ENCODE measurements at places on chromosomes 5 and 9.

DNA sequence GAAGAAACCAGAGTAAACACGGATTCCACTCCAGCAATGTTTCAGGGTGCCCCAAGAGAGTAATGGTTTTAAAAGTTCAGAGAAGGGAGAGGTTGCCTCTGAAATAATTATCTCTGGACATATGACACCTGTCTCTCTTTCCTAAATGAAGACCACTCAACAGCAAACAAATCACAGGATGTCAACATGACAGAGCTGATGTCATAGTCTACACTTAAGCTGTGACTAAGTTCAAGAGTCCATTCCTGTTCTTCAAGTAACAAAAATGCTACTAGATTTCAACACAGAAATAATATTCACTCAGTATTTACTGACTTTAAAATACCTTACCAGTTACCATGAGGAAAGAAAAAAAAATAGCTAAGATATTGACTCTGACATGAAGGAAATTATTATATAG is 44.7 kb upstream of the SLC30A5 start:
- H3K27me3 ChIP-seq = no peaks in the 10 kb centered on the region
- H3K4me3 ChIP-seq = no peak overlapping the region
- no peaks in the 10 kb centered on the region for H3K36me3 ChIP-seq
- peaks cover 12% of the 10 kb centered on the region for H3K4me1 ChIP-seq
- no peak overlapping the region for H3K27ac ChIP-seq
- no peak for DNase-seq

DNA sequence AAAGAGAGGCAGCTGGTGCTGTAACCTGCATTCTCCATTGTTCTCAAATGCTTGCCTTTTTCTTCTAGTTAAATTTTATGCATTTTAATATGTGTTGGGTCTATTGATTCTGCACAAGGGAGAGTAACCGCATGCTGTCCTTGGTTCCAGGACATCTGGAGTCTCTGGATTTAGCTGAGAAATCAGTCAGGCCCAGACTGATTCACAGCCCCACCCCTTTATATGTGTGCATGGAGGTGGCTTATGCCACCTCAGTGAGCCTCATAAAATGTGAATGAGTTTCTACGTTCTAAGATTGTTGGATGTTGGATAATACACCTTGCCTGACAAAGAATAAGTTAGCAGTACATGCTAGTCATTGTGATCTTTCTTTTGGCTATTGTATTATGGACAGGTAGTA is 110.1 kb upstream of the PANK3 start:
- H3K27ac ChIP-seq = no peak overlapping the region
- H3K36me3 ChIP-seq = no peaks in the 10 kb centered on the region
- no peaks in the 10 kb centered on the region for H3K27me3 ChIP-seq
- H3K4me1 ChIP-seq = no peaks in the 10 kb centered on the region
- no peak for DNase-seq

GRCh38 chr5:8683496-8683895 is 814.5 kb downstream of the MTRR start:
- H3K27me3 ChIP-seq = no peaks in the 10 kb centered on the region
- H3K36me3 ChIP-seq = no peaks in the 10 kb centered on the region
- no peaks in the 10 kb centered on the region for H3K4me1 ChIP-seq
- no peak for DNase-seq
- no peak overlapping the region for H3K27ac ChIP-seq
- H3K4me3 ChIP-seq = no peak overlapping the region

- no peak overlapping the region for H3K4me3 ChIP-seq
- H3K27ac ChIP-seq = no peak overlapping the region
- H3K27me3 ChIP-seq = no peaks in the 10 kb centered on the region
- H3K4me1 ChIP-seq = no peaks in the 10 kb centered on the region
- H3K36me3 ChIP-seq = no peaks in the 10 kb centered on the region
These were observed 80.1 kb downstream of the EDIL3 start for GRCh38 chr5:84304599-84304998.

- H3K4me3 ChIP-seq = no peak overlapping the region
- H3K4me1 ChIP-seq = no peaks in the 10 kb centered on the region
- H3K27me3 ChIP-seq = peaks cover 7% of the 10 kb centered on the region
- H3K36me3 ChIP-seq = no peaks in the 10 kb centered on the region
- DNase-seq = no peak
- no peak overlapping the region for H3K27ac ChIP-seq
These were observed 379.0 kb downstream of the GLIS3 start for GRCh38 chr9:3920604-3921582.

- no peak overlapping the region for H3K27ac ChIP-seq
- no peaks in the 10 kb centered on the region for H3K27me3 ChIP-seq
- no peak overlapping the region for H3K4me3 ChIP-seq
- DNase-seq = no peak
These were observed 43.5 kb downstream of the SCAI start for GRCh38 chr9:125099816-125100215.

GRCh38 chr9:107942856-107943255 is 453.3 kb upstream of the KLF4 start:
- no peaks in the 10 kb centered on the region for H3K4me1 ChIP-seq
- H3K27me3 ChIP-seq = no peaks in the 10 kb centered on the region
- no peak overlapping the region for H3K27ac ChIP-seq
- no peak for DNase-seq

- H3K27ac ChIP-seq = no peak overlapping the region
- H3K27me3 ChIP-seq = peaks cover 19% of the 10 kb centered on the region
- H3K36me3 ChIP-seq = no peaks in the 10 kb centered on the region
- H3K4me3 ChIP-seq = no peak overlapping the region
These were observed 116.8 kb downstream of the MACIR start for GRCh38 chr5:103375350-103375749.

DNA sequence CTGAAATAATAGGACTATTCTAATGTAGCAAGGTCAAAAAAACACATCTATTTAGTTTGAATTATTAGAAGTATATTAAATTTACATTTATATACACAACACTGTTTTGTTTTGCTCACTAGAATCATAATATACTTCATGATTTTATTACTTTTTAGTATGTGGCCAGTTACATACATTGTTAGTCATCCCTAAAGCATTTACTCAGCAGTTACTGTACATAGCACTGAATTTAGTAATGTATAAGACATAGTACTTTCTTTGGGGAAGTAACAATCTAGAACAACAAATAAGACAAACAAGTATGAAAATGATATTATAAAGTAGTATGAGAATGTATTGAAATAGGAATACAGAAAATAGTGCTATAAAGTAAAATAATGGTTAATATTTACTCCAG is 28.2 kb downstream of the ERCC8 start:
- H3K27ac ChIP-seq = no peak overlapping the region
- H3K4me3 ChIP-seq = no peak overlapping the region
- DNase-seq = no peak
- H3K36me3 ChIP-seq = peaks cover 26% of the 10 kb centered on the region

DNA sequence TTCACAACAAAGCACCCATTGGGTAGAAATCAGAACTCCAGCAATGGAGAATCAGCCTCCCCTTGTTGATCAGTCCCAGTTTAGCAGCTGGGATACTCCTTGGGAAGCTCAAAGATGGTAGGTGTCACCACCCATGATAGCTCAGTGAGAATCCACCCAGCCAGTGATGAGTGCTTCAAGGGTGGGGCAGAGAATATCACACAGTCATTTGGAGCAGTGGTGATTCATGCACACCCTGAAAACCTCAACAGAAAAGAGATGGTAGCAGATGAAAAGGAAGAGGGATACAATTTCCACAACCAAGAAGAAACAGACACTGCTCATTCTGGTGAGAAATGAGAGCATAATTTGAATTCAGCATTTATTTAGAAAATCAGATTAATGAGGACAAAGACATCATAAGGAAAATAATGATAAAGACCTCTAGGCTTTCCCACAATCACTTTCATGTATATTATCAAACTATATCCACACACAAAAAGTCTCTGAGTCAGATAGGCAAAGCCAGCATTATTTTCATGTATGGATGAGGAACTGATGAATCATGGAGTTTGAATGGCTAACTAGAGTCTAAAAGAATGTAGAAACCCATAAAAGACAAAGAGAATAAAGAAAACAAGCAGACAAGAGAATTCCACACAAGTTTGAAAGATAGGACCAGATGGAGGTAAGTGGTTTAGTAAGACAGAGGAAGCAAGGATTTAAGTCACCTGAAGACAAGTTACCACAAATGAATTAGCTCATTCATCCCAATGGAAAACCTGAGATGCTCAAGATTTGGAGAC is 82.9 kb downstream of the FEM1C start:
- H3K4me1 ChIP-seq = peaks cover 16% of the 10 kb centered on the region
- DNase-seq = peak; percentile 9
- H3K27ac ChIP-seq = no peak overlapping the region
- H3K27me3 ChIP-seq = peaks cover 23% of the 10 kb centered on the region
- no peak overlapping the region for H3K4me3 ChIP-seq

DNA sequence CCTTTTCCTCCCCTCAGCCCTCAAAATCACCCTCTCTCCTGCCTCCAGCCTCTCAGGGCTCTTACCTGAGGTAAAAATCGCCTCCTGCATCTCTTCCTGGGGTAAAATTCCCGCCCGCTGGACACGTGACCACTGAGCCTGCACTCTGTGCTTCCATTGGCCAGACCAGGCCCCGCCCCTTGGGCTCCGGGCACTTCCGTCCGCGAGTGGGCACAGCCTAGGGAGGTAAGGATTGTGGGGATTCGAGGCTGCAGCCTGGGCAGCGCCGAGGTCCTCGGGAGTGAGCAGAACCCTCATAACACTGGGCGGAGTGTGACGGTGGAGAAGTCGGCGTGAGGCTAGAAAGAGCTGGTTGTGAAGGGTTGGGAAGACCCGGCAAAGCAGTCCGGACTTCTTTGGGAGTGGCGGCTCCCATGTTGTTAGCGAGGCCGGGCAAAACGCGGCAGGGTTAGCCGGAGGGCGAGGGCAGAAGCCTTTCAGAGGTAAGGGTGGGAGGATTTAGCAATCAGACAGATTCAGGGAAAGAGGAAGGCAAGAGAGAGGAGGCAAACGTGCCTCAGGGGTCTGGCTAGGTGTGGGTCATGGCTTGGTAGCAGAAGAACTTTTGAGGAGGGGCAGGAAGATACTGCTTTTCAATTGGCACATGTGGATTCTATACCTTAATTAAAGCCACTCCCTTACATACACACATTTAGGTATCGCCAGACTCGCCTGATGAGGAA is at the start of gene SHOC1:
TSS of gene SHOC1 (minus strand) at position 103 of the 722 bp plus-strand sequence. CDS start 3,519 bp downstream, outside the sequence.
- no peaks in the 10 kb centered on the region for H3K27me3 ChIP-seq
- H3K27ac ChIP-seq = no peak within 1 kb of the TSS
- no peak within 1 kb of the TSS for H3K4me3 ChIP-seq
- H3K4me1 ChIP-seq = no peaks in the 10 kb centered on the region
- DNase-seq = no peak

- peaks cover 17% of the 10 kb centered on the region for H3K4me1 ChIP-seq
- peaks cover 48% of the 10 kb centered on the region for H3K36me3 ChIP-seq
- no peaks in the 10 kb centered on the region for H3K27me3 ChIP-seq
- no peak overlapping the region for H3K4me3 ChIP-seq
These were observed 3.9 kb upstream of the HK3 start for GRCh38 chr5:176902911-176903664.

DNA sequence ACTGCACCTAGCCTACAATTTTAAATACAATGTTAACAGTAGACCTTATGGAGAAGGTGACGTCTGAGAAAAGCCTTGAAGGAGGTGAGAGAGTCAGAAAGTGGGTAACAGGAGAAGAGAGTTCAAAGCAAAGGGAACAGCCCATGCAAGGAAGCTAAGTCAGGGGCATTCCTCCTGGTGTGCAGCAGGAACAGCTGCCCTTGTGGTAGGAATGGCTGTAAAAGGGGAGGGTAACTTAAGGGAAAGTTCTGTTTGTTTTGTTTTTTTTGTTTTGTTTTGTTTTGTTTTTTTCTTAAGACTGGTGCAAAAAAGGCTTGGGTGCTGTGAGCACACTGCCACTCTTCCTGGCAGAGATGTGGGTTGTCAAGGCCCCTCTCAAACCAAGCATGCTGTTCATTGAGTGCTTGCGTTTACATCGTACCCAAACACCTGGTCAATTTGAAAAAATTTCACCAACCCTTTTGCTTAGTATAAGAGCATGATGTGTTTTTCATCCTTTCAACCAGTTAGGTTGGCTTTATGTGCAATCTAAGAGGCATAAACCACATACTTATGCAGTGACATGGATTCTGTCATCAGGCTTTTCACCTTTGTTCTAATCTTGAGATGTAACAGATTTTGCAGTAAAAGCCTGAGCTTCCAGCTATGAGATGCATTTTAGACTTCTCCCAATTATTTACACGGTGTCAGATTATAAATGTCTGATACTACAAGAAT is 279.7 kb downstream of the GLIS3 start:
- no peaks in the 10 kb centered on the region for H3K36me3 ChIP-seq
- no peak for DNase-seq
- no peak overlapping the region for H3K4me3 ChIP-seq
- H3K27ac ChIP-seq = no peak overlapping the region
- no peaks in the 10 kb centered on the region for H3K27me3 ChIP-seq

DNA sequence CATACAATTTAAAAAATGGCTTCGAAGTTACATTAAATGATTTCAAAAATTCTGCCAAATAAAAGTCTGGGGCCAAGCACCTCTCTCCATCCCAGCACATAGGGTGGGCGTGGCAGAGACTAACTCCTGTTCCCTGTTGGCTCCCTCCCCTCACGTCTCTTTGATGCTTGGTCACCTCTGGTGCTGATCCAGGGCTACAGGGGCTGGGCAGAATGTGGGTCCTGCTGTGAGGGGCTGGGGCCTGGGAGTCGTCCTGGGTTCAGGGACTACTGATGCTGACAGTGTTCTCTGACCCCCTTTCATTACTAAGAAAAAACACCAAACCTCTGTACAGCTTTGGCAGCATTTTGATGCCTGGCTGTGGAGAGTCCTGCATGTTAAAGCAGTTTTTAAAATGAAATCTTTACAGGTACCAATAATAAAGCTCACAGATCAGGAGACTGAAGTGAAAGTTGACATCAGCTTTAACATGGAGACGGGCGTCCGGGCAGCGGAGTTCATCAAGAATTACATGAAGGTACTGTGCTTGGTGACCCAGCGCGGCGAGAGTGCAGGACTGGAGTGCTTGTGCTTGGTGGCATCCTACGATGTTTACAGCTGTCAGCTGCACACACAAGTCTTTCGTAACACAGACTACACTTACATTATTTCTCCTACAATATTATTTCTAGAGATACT is 29.0 kb downstream of the TENT4A start:
- no peak overlapping the region for H3K27ac ChIP-seq
- no peak for DNase-seq
- H3K4me3 ChIP-seq = no peak overlapping the region
- H3K36me3 ChIP-seq = peaks cover 46% of the 10 kb centered on the region

DNA sequence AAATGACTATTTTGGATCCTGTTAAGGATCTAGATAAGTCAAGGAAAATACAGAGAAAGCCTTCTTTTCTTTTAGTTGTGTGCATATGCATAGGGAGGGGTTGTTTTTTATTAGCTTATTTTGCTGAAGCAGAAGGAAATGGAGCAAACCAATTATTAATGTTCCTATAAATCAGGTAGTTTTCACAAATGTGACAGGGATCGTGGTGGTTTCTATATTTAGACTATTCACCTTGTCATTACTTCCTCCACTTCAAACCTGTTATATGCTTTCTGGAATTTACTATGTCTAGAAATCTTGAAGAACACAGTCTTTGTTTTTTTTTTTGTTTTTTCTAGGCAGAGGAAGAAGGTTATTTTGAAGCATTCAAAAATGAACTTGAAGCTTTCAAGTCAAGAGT is 22.2 kb downstream of the CDC37L1 start:
- no peaks in the 10 kb centered on the region for H3K27me3 ChIP-seq
- no peak for DNase-seq
- no peak overlapping the region for H3K27ac ChIP-seq
- peaks cover 2% of the 10 kb centered on the region for H3K4me1 ChIP-seq
- peaks cover 62% of the 10 kb centered on the region for H3K36me3 ChIP-seq
- no peak overlapping the region for H3K4me3 ChIP-seq
